ENCODE measurements at places on chromosomes 3 and 15.

DNA sequence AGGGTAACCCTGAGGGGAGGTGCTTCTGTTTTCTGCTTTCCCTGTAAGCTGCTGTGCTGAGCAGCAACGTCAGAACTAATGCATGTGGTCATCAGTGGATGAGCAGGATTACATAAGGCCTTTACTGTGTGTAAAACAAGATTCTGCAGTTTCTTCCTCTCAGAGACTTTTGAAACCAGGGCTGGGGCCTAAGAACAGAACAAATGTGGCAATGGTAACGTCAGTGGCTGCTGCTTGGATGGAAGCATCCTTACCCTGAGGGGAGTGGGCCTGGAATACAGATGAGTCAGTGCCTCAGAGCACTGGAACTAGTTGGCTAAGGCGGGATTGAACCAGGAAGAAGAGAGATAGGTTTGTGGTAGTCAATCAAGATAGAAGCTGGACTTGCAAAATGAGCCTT, 180.2 kb upstream of the KCNH8 start:
- no peak for DNase-seq

DNA sequence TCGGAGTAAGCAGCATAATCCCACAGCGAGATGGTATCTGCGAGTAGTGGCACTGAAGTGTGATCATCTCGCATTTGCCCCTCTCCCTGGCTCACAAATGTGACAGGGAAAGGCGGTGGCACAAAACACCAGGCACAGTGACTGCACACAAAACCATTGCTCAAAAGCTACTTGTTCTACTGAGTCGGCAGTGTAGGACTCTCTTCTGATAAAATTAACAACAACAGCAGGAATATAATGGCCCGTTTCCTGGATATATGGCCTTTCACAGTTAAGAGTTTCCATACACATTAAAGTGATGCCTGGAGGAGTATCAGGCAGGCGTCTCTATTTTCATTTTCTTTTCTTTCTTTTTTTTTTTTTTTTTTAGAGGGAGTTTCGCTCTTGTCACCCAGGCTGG, 69.0 kb downstream of the MYO1E start:
- no peak for DNase-seq

DNA sequence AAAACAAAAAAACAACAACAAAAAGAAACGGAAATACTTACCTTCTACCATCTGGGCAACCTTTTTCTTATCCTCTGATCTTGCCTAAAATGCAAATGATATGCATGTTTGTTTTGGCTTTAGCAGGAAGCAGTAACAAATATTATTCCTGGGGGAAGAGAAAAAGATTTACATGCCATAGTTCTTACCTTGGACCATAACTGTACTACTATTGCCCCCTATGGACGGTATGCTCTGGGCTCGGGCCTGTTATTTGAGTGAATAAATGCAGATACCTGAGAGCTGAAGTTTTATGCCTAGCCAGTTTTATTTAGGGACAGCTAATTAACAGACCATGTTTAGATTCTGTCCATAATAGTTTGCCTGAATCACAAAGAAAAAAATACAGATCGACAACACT, 12.6 kb upstream of the STARD5 start:
- DNase-seq, result no peak

- no peak for DNase-seq
Measured at GRCh38 chr3:52805270-52806039, 10.9 kb downstream of the ITIH3 start.

- no peak for DNase-seq
Measured at GRCh38 chr3:28243424-28244106, 2.1 kb downstream of the CMC1 start.

Measured in NCI-H2029 treated with DMSO at 0.1 percent for 48 hours (cell line).